ENCODE measurements at places on chromosomes 4 and X. TPM values are rescaled to one million over a fixed set of nuclear protein-coding genes. Genes with fewer than 3 reads are reported as not detected.

The GAGE12G gene
- not detected for total RNA-seq

GRCh38 chr4:78818530-78819079, 42.5 kb downstream of the BMP2K start:
- no peaks in the 10 kb centered on the region for H3K27me3 ChIP-seq
- no peaks in the 10 kb centered on the region for H3K36me3 ChIP-seq
- H3K27ac ChIP-seq: no peak overlapping the region

- H3K27me3 ChIP-seq: no peaks in the 10 kb centered on the region
- H3K4me3 ChIP-seq: no peak overlapping the region
- H3K36me3 ChIP-seq: no peaks in the 10 kb centered on the region
- H3K27ac ChIP-seq: no peak overlapping the region
- H3K4me1 ChIP-seq: peaks cover 17% of the 10 kb centered on the region
Observed at GRCh38 chrX:109841869-109842579, 109.0 kb upstream of the ACSL4 start.

DNA sequence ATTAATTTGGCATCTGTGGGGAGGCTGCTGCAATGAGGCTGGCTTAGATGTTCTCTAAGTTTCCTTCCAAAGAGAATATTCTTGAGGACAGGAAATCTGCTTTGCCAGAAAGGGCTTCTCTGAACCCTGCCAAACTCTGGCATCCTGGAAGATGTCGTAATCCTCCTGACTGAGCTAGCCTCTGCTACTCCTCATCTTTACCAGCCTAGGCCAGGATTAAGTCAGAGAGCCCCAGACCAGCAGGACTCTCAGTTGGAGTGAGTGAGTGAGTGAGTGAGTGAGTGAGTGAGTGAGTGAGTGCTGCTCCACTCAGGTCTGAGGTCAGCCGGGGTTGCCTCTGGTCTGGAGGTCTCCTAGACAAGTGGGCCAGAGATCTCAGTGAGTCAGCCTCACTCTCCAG, 104.9 kb upstream of the SOD3 start:
- no peak overlapping the region for H3K27ac ChIP-seq
- peaks cover 1% of the 10 kb centered on the region for H3K36me3 ChIP-seq
- no peak overlapping the region for H3K4me3 ChIP-seq
- H3K4me1 ChIP-seq: no peaks in the 10 kb centered on the region
- H3K27me3 ChIP-seq: peaks cover 8% of the 10 kb centered on the region
- no peak for DNase-seq

DNA sequence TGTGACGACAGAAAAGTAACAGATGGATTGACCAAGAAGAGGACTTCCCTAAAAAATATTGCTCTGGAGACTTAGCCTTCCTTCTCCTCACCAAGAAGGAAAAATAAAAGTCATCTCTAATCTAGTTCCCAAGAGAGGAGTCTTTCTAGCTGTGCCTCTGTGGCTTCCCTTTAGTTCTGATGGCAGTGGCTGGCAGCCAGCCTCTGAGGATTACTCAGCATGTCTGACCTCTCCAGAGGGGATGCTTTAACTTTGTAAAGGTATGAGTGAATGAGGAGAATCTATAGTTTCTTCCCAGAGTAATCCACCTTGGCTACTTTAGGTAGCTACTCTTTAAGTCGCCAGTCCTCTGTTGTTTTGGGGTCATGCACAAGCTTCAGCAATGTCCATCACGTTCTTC, 163.9 kb upstream of the KIT start:
- H3K36me3 ChIP-seq: no peaks in the 10 kb centered on the region
- DNase-seq: no peak
- H3K4me3 ChIP-seq: no peak overlapping the region
- peaks cover 31% of the 10 kb centered on the region for H3K4me1 ChIP-seq
- no peaks in the 10 kb centered on the region for H3K27me3 ChIP-seq

The ENPEP gene
- total RNA-seq: 2.2 TPM

DNA sequence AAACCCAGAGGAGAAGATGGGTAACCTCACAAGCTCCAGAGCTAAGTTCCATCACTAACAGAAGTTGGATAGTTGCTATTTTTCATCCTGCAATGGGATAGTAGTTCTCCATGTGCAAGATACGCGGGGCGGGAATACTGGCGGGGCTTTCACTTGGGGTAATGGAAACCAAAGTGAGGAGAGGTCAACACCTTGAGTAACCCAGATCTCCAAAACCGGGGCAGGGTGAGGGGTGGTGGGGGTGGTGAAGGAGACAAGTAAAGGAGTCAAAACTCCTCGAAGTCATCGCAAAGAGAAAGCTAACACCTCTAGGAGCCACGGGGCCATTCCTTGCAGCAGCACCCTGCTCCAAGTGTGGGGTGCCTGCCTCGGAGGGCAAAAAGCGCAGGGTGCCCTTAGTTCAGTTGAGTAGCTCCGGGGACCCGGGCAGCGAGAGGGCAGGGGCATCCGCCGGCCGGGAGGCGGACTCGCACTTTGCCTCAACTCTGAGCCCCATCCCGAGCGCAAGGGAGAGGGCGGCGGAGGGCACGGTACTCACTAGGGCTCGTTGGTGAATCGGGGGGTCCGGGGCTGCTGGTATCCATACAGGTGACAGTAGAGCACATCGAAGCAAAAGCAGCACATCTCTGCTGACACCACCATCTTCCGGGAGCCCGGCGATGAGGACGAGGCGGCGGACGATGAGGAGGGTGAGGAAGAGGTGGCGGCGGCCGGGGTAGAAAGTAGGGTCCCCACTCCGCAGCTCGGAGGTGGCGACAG, 645 bp downstream of the AMMECR1 start:
- H3K27ac ChIP-seq: peak overlapping the region; percentile 77
- H3K36me3 ChIP-seq: no peaks in the 10 kb centered on the region
- H3K4me1 ChIP-seq: peaks cover 28% of the 10 kb centered on the region
- DNase-seq: peak; percentile 92
- no peaks in the 10 kb centered on the region for H3K27me3 ChIP-seq

DNA sequence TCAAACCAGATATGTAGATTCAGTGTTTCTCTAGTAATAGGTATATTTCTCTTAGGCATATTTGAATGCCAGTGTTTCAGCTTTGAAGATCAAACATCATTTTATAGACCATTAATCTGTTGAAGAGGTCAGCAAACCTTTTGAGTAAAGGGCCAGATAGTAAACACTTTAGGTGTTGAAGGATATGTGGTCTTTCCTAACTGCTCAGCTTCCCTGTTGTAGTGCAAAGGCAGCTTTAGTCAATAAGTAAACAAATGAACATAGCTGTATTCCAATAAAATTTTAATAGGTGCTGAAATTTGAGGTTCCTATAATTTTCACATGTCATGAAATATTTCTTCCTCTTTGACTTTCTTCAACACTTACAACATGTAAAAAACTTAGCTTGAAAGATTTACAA, 201.6 kb downstream of the ADGRL3 start:
- no peaks in the 10 kb centered on the region for H3K27me3 ChIP-seq
- no peak overlapping the region for H3K4me3 ChIP-seq
- peaks cover 3% of the 10 kb centered on the region for H3K4me1 ChIP-seq
- no peak overlapping the region for H3K27ac ChIP-seq
- DNase-seq: no peak

DNA sequence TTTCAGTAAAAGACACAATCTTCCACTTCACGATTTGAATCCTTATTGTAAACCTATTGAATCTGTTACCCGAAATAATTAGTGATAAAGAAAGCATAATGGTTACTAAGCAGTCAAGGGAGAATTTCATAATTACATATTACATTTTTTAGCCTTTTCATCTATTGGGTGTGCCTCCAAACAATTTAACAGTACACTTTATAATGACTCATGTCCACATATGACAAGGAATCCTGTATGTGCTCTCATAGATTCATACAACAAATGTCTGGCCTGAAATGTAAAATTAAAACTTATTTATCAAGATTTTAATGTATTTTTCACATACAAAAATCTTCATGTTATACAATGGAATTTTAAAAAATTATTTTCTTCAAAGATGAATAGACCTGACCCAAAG, 39.4 kb downstream of the PPP3CA start:
- no peaks in the 10 kb centered on the region for H3K36me3 ChIP-seq
- peaks cover 30% of the 10 kb centered on the region for H3K4me1 ChIP-seq
- peak overlapping the region; percentile 45 for H3K27ac ChIP-seq
- H3K4me3 ChIP-seq: no peak overlapping the region

DNA sequence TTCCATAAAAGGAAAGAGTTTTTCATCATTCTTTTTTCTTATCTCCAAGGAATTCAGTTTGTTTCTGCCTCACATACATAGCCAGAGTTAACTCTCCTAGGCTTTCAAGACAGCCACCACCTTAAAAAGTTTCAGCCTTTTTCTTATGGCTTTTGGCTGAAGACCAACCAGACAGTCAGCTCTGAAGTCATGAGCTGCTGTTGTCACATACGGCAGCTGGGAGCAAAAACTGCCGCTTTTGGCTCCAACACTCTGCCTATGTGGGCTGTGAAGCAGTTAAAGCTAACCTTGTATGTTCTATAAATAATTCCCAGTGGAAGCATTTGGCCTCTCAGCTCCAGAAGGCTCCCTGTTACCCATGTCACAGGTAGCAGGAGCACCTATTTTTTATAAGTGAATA, 104.1 kb downstream of the KLHL4 start:
- DNase-seq: no peak
- H3K36me3 ChIP-seq: no peaks in the 10 kb centered on the region
- H3K4me1 ChIP-seq: no peaks in the 10 kb centered on the region
- H3K27me3 ChIP-seq: no peaks in the 10 kb centered on the region
- H3K4me3 ChIP-seq: no peak overlapping the region

DNA sequence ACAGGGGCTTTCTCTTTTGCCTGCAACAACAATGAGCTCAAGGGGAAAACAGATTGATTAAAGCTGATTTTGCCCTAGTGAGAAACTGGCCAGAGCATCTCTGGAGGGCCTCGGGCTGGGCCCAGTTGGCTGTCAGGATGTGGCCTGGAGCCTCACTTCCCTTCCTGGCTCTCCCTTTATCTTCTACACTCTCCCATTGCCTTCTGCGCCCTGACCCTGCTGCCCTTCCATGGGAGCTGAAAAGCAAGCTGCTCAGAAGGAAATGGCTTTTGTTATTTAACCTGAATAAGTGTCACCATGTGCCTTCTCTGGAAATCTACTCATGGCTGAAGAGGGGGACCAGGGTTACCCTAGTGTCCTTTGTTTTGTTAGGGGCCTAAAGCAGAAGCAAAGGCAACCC, 43.8 kb downstream of the NHSL2 start:
- peaks cover 17% of the 10 kb centered on the region for H3K4me1 ChIP-seq
- H3K4me3 ChIP-seq: no peak overlapping the region
- no peak for DNase-seq
- no peaks in the 10 kb centered on the region for H3K27me3 ChIP-seq

- no peak overlapping the region for H3K27ac ChIP-seq
- no peak overlapping the region for H3K4me3 ChIP-seq
- peaks cover 13% of the 10 kb centered on the region for H3K27me3 ChIP-seq
Observed at GRCh38 chrX:112043997-112044396, 38.6 kb downstream of the TRPC5 start.

DNA sequence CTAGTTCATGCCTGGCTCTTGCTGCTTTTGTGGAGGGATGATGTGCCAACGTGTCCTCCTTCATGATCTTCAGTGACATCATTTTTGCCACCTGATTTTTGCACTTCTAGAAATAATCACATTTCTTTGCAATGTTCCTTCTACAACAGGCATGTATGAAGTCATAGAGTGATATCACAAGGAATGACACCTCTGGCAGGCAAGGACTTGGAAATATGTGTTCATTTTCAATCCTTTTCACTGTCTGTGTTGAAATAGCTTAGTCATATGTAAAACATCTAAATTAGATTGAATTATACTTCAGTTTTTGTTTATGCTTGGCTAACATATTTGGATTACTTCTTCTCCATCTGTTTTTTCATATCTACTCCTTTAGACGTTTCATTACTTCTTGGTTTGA, 221.2 kb upstream of the STK26 start:
- no peaks in the 10 kb centered on the region for H3K36me3 ChIP-seq
- H3K27me3 ChIP-seq: no peaks in the 10 kb centered on the region
- H3K4me1 ChIP-seq: peaks cover 5% of the 10 kb centered on the region
- no peak overlapping the region for H3K4me3 ChIP-seq

GRCh38 chrX:71140440-71140839, 4.2 kb upstream of the NLGN3 start:
- no peak overlapping the region for H3K4me3 ChIP-seq
- no peaks in the 10 kb centered on the region for H3K27me3 ChIP-seq
- H3K4me1 ChIP-seq: peaks cover 8% of the 10 kb centered on the region
- DNase-seq: no peak
- peaks cover 20% of the 10 kb centered on the region for H3K36me3 ChIP-seq

GRCh38 chrX:150842198-150842685, 56.2 kb downstream of the CD99L2 start:
- no peak overlapping the region for H3K4me3 ChIP-seq
- no peak for DNase-seq
- no peak overlapping the region for H3K27ac ChIP-seq
- H3K36me3 ChIP-seq: no peaks in the 10 kb centered on the region
- H3K4me1 ChIP-seq: peaks cover 6% of the 10 kb centered on the region

The LAS1L gene
- total RNA-seq: 18.2 TPM

Data from chondrocyte (in vitro differentiated cells).